CD4-positive, alpha-beta T cell treated with Interleukin-2 at 100 ng/mL for 4 hours (primary cell): ENCODE measurements at places on chromosomes 16 and 17.

DNA sequence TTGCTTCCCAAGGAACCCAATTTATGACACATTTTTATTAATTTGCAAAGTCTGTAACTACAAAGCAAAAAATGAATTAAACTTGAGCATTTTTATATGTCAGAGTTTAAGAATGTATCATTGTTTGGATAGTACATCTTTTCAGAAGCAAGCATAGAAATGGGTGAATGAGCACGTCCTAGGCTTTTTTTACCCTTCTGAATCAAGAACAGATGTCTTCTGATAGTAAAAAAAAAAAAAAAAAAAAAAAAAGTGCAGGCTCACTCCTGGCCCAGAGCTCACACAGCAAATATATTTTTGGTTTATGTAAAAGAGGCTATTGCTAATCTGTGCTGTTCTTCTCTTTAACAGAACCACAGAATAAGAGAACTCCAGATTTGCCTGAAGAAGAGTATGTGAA, 6.3 kb downstream of the TERF2IP start:
- DNase-seq, result no peak

GRCh38 chr16:80794071-80794470, 10.3 kb downstream of the CDYL2 start:
- DNase-seq, result no peak

DNA sequence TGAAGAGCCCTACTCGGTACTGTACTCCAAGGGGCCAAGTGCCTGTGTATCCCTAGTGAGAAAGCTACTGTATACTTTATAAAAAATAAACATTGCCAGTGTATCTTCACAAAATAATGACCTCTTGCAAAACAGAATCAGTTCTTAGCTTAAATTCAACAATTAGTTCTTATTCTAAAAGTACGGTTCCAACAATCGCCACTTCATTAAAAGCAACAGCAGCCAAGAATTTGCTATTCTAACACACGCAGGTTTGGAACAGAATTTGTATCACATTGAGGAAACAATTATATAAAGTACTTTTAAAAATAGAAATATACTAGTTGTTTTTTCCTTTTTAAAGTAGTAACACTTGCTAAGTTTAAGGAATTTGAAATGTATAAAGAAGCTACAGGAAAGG, 48.5 kb downstream of the CEP95 start:
- DNase-seq, result no peak

GRCh38 chr17:77493238-77493820, 352.6 kb downstream of the SEC14L1 start:
- DNase-seq, result no peak

DNA sequence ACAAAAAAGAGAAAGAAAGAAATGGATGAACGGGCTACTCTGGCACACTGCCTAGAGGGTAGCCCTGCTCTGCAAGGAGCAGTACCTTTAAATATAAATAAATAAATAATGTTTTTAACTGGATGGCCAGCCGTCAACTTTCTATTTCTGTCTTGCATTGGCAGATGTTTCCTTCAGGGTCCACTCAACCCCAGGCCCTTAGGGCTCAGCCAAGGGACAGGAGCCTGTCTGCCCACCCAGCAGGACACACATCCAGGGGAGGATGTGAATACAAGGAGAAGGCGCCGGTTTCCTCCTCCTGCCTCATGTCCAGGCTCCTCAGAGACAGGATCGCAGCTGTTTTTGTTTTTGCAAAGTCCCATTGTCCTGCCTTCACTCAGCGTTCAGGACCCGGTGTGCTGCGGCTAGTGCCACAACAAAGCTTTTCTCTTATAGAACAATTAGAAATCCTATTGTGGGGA, 22.6 kb downstream of the TTYH2 start:
- DNase-seq, result no peak

DNA sequence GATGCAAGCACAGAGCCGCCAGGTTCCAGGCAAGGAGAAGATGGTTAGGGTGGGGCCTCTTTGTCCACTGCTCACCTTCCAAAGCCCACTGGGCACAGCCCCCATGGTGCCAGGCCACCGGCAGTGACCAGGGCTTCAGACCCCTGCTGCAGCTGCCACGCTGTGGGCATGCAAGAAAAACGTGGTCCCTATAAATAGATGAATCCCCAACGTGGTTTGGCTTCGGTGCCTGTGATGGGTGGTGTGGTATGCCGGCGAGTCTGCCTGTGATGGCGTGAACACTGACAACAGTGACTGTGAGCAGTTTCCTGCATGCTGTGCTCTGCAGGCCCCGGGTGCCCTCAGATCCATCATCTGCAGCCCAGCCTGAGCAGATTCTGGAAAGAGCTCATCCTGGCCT, 36.6 kb downstream of the RAB11FIP4 start:
- DNase-seq, result no peak

DNA sequence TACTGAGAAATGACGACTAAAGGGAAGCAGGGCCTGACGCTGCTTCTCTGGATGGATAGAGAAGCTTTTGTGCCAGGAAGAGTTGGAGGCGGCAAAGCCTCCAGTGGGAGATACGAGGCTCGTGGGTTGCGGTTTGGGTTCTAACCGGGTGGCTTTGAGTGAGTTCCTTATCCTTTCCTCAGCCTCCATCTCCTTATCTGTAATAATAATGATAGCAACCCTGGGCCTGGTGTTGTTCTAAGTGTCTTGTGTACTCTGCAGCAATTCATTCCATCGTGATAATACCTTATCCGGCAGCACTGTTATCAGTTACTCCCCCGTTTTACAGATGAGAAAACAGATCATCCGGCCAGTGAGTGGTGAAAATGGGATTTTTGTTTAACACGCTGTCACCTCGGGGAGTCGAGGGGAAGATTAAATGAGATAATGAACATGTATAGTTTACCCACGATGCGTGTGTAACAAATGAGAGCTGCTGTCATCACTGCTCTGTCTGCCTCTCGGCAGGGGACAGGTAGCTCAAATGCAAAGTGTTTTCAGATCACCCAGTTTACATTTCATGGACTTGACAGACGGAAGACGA, 52.0 kb upstream of the LHX1 start:
- no peak for DNase-seq

GRCh38 chr16:69241926-69242325, 55.0 kb downstream of the SNTB2 start:
- DNase-seq, result no peak
